ENCODE measurements at places on chromosomes 6 and 20.

DNA sequence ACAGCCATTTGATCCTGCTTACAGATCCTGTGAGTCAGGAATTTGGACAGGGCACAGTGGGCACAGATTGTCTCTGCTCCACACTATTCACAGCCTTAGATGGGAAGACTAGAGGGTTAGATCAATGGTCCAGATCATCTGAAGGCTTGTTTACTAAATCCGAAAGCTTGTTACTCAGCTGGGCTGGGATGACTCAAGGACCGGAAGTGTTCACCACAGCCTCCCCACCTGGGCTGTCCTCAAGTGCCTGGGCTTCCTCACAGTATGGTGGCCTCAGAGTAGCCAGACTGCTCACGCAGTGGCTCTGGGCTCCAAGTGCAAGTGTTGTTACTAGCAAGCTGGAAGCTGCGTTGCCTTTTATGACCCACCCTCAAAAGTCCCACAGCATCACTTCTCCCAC, 75.4 kb upstream of the INSM1 start:
- DNase-seq = no peak
- H3K36me3 ChIP-seq = no peaks in the 10 kb centered on the region
- H3K27me3 ChIP-seq = peaks cover 2% of the 10 kb centered on the region
- H3K4me1 ChIP-seq = no peaks in the 10 kb centered on the region
- H3K4me3 ChIP-seq = no peak overlapping the region

DNA sequence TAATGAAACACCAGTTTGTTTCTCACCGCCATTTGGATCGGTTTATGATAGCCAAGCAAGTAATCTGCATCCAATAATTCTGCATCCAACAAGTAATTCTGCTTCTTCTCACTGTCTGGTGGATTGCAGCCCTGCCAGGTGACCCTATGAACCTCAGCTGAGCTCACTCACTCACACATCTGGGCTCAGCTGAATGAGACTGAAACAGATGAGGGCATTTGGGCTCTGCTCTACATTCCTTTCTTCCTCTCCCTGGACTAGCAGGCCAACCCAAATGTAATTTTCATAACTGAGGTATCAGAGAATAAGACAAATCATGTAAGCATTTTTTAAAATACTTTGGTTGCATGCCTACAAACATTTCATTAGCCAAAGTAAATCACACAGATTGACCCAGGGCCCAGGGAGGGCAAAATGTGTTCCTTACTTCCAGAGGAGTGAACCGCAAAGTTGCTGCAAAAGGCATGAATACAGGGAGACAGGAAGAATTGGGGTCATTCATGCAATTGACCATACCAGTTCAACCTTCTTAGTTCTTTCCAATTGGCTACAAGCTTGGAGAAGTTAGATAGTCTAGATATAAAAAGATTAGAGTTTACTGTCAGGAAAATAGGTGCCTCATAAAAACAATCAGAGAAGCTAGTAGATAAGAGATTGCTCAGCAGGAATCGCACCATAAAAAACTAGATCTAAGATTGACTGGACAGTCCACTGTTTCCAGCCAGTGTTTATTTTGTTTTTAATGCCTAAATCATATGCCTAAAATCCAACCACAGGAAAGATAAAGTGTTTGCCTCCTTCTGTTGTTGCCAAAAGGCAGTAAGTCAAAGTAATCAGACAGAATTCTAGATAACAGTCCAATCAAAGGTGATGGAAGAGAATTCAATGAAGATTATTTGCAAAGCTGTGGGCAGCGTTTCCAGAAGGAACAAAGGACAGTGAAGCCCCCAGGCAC, 43.7 kb downstream of the CBLN4 start:
- no peaks in the 10 kb centered on the region for H3K4me1 ChIP-seq
- H3K27ac ChIP-seq = no peak overlapping the region
- no peaks in the 10 kb centered on the region for H3K27me3 ChIP-seq

GRCh38 chr20:34639755-34640222, 37.1 kb downstream of the PIGU start:
- no peak overlapping the region for H3K4me3 ChIP-seq
- no peak for DNase-seq
- H3K27ac ChIP-seq = no peak overlapping the region
- no peaks in the 10 kb centered on the region for H3K27me3 ChIP-seq
- peaks cover 6% of the 10 kb centered on the region for H3K36me3 ChIP-seq
- H3K4me1 ChIP-seq = no peaks in the 10 kb centered on the region

- no peak overlapping the region for H3K27ac ChIP-seq
- no peak overlapping the region for H3K4me3 ChIP-seq
- H3K36me3 ChIP-seq = no peaks in the 10 kb centered on the region
Measured at GRCh38 chr6:137729866-137730629, 137.0 kb upstream of the TNFAIP3 start.

DNA sequence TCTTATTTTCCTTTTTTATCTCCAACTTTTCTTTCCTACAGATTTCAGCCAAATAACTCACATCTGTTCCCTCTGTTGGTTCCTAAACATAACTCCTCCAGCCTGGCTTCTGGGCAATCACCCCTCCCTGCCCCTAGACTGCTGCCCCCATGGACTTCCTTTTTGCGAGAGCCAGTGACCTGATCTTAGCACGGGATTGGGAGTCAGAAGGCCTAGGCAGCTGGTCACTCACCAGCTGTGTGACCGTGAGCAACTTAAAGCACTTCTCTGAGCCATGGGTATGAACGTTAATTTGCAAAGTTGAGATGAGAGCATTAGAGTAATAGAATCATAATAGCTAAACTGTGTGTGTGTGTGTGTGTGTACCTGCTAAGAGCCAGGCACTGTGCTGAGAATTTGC, 4.5 kb upstream of the MMP9 start:
- no peak overlapping the region for H3K27ac ChIP-seq
- peak overlapping the region; percentile 21 for H3K4me3 ChIP-seq
- no peaks in the 10 kb centered on the region for H3K27me3 ChIP-seq
- no peak for DNase-seq
- peaks cover 73% of the 10 kb centered on the region for H3K4me1 ChIP-seq

DNA sequence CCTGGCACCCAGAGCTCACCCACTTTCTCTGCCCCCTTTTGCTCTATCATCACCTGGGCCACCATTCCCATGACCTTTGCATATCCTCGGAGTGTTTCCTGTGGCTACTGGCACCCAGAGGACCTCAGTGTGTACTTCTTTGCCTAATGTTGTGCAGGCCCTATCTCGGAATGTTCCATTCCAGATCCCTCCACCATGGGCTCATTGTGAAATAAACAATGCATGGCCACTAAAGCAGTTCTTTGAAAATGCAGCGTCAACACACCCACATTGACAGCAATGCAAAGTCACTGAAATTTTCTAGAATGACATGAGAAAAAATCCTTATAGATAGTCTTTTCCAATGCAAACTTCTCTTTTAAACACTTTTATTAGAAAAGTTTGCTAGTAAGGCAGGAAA, 72.9 kb upstream of the AGPAT4 start:
- H3K27ac ChIP-seq = no peak overlapping the region
- DNase-seq = no peak
- no peaks in the 10 kb centered on the region for H3K27me3 ChIP-seq
- no peak overlapping the region for H3K4me3 ChIP-seq

GRCh38 chr20:38834868-38835267, 29.4 kb downstream of the PPP1R16B start:
- H3K27me3 ChIP-seq = no peaks in the 10 kb centered on the region
- DNase-seq = no peak
- no peaks in the 10 kb centered on the region for H3K36me3 ChIP-seq
- peaks cover 46% of the 10 kb centered on the region for H3K4me1 ChIP-seq
- no peak overlapping the region for H3K27ac ChIP-seq

- no peak for DNase-seq
- no peaks in the 10 kb centered on the region for H3K36me3 ChIP-seq
- H3K27me3 ChIP-seq = peaks cover 5% of the 10 kb centered on the region
- no peak within 1 kb of the TSS for H3K4me3 ChIP-seq
Measured at GRCh38 chr20:45704969-45705637, at the start of gene WFDC10B. Gene WFDC10B (minus strand): TSS chr20:45705019. CDS start chr20:45685992, 19,027 bp downstream.

GRCh38 chr20:13524339-13524738, 114.4 kb downstream of the TASP1 start:
- no peaks in the 10 kb centered on the region for H3K36me3 ChIP-seq
- no peaks in the 10 kb centered on the region for H3K4me1 ChIP-seq
- DNase-seq = no peak
- H3K27me3 ChIP-seq = no peaks in the 10 kb centered on the region
- H3K4me3 ChIP-seq = no peak overlapping the region
- no peak overlapping the region for H3K27ac ChIP-seq

DNA sequence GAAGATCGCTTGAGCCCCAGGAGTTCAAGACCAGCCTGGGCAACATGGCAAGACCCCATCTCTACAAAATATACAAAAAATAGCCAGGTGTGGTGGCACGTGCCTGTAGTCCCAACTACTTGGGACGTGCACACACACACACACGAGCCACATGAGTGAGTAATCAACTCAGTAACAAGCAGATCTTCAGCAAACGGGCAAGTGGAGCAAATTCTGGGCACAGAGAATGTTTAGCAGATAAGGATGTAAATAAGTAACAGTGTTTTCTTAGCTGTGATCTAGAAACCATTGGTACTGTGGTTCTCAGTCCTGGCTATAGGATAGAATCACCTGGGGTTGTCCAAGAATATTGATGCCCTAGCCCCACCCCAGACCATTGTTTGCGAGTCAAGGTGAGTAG, 6.1 kb downstream of the PAQR8 start:
- no peak overlapping the region for H3K27ac ChIP-seq
- H3K27me3 ChIP-seq = no peaks in the 10 kb centered on the region
- no peak for DNase-seq
- H3K4me3 ChIP-seq = no peak overlapping the region
- peaks cover 7% of the 10 kb centered on the region for H3K4me1 ChIP-seq

GRCh38 chr6:99514089-99514488, 1.1 kb downstream of the USP45 start:
- DNase-seq = peak; percentile 13
- peaks cover 3% of the 10 kb centered on the region for H3K36me3 ChIP-seq
- no peak overlapping the region for H3K27ac ChIP-seq
- H3K4me3 ChIP-seq = no peak overlapping the region
- peaks cover 14% of the 10 kb centered on the region for H3K4me1 ChIP-seq

DNA sequence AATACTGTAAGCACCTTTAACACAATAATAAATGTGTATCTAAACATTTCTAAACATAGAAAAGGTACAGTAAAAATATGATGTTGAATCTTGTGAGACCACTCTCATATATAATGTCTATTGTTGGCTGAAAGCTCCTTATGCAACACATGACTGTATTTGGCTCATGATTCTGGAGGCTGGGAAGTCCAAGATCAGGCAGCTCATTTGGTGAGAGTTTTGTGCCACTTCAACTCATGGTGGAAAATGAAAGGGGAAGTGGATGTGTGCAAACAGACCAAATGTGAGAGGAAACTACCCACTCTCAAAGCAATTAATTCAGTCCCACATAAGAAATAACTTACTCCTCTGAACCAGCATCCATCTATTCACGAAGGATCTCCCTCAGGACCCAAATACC, 257.7 kb upstream of the OPRM1 start:
- H3K4me3 ChIP-seq = no peak overlapping the region
- no peaks in the 10 kb centered on the region for H3K4me1 ChIP-seq
- no peak for DNase-seq
- H3K36me3 ChIP-seq = no peaks in the 10 kb centered on the region
- no peak overlapping the region for H3K27ac ChIP-seq
- no peaks in the 10 kb centered on the region for H3K27me3 ChIP-seq

- no peak for DNase-seq
- peak overlapping the region; percentile 77 for H3K27ac ChIP-seq
- peaks cover 51% of the 10 kb centered on the region for H3K4me1 ChIP-seq
- H3K27me3 ChIP-seq = no peaks in the 10 kb centered on the region
- peaks cover 59% of the 10 kb centered on the region for H3K36me3 ChIP-seq
Measured at GRCh38 chr6:166336847-166337246, 5.5 kb downstream of the SFT2D1 start.

GRCh38 chr6:111551521-111552231, 54.0 kb downstream of the TRAF3IP2 start:
- no peaks in the 10 kb centered on the region for H3K4me1 ChIP-seq
- DNase-seq = no peak
- H3K36me3 ChIP-seq = no peaks in the 10 kb centered on the region
- H3K4me3 ChIP-seq = no peak overlapping the region
- H3K27me3 ChIP-seq = no peaks in the 10 kb centered on the region
